Type B pancreatic cell (in vitro differentiated cells): ENCODE measurements at places on chromosomes 12 and 14.

- DNase-seq = no peak
Measured at GRCh38 chr14:66511849-66512248, 3.9 kb downstream of the GPHN start.

DNA sequence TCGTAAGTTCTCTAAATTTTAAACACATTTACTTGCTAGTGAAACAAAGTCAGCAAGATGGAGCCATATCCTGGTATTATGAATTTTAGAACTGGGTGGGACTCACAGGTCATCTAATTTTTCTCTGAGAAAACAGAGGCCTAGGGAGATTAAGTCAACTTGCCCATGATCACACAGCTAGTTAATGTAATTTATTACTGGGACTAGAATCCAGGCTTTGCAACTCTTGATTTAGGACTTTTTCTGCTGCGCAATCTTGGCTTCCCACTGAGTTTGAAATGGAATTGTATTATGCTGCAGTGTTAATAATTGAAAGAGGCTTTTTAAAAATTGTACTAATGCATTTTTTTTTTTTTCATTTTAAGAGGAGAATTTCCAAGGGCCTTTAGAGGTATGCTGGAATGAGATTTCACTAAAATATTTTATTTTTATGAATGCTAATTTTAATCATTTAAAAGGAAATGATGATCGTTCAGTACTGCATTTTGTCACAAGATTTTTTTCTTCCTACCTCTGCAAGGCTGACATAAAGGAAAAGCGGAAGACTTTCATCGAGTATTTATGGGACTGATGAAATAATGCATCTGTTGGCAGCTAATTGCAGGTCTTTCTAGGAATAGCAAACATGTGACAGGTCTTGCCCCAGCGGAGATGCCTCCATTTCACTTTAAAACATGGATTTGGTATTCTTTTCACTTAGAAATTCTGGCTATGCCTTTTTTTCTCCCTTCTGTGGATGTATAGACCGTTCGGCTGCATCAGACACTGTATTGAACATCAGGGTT, 9.6 kb downstream of the CRADD start:
- no peak for DNase-seq

DNA sequence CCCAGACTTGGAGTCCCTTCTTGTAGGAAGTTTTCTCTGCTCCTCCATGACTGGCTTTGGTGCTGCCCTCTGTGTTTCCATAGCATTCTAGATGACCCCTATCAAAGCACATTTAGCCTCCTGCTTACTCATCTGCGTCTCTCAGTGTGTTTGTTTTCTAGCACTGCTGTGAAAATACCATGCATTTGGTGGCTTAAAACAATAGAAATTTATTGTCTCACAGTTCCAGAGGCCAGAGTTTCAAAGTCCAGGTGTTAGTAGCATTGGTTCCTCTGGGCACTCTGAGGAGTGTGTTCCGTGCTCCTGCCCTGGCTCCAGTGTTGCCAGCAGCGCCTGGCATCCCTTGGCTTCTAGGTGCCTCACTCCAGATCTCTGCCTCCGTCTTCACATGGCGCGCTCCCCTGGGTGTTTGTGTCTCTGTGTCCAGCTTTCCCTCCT, 86.1 kb downstream of the CACNA1C start:
- DNase-seq = no peak

DNA sequence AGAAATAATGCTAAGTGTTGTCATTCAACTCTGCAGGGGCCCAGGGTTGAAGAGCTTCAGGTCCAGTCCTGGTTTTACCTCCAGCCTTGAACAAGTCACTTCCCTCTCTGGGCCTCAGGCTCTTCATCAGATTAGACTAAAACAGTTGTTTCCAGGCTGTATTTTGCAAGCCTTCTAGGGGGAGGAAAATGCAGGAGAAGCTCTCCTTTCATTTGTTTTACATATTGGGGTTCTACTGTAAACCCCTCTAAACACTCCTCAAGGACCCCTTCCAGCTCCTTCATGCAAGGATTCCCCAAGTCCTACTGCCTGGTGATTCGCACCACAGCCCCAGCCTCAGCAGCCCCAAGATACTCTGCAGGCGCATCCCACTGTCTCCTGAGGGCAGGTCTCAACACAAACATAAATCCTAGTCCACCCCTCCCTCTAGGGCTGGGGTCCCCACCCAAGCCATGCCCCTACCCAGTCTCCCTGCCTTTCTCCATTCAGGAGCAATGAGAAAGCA, 2.7 kb downstream of the SDR9C7 start:
- peak; percentile 49 for DNase-seq

GRCh38 chr14:98711453-98711852, 560.5 kb downstream of the BCL11B start:
- DNase-seq = no peak

DNA sequence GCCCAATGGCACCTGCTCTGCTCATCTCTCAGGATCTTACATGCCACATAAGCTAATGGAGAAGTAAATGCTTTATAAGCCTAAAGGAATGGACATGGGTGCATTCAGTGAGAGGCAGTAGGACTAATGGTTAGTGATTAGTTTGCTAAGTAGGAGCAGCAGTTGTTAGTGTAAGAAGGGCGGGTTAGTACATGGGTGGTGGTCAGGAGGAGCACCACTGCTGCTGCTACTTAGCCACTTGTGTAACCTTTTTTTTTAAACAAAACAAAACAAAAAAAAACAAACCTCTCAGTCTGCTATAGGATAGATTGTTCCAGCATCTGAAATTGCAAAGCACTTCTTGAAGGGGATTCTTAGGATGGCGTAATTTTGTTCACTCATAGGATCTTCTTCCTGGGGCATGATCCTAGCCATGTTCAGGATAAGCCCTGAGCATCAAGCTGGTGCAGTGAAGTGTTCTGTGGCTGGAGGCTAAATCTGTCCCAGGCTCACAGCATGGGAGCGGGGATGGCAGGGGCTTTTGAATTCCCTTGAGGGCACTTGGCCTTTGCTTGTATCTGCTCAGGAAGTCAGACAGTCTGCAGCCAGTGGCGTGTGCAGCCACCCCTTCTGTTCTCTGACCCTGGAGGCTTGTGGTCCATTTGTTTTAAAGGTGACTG, 63.6 kb downstream of the CHST11 start:
- DNase-seq = no peak

GRCh38 chr12:105198961-105199360, 37.0 kb downstream of the APPL2 start:
- no peak for DNase-seq

- DNase-seq = peak; percentile 77
Measured at GRCh38 chr14:103628221-103628683, 759 bp upstream of the KLC1 start.

DNA sequence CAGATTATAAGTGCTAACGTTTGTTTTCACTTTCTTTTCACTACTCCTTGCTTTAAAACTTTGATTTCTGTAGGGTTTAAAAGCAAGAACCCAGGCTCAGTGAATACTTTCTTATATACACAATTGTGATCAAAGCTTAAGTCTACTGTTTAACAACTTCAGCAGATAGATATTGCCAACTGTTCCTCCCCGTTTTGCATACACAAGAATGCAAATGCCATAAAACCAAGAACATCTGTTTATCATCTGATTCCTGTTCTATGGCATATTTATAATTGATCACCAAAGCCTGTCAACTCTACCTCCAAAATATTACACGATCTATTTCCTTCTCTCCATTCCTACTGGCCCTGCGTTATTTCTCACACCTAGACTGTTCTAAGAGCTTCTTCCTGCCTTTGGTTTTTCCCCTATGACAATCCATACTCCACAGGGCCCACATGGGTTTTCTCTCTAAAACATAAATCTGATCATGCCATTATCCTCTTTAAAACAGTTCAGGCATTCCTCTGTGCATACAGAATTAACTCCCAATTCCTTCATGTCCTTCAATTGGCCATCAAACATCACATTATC, 15.9 kb downstream of the MED13L start:
- DNase-seq = no peak

DNA sequence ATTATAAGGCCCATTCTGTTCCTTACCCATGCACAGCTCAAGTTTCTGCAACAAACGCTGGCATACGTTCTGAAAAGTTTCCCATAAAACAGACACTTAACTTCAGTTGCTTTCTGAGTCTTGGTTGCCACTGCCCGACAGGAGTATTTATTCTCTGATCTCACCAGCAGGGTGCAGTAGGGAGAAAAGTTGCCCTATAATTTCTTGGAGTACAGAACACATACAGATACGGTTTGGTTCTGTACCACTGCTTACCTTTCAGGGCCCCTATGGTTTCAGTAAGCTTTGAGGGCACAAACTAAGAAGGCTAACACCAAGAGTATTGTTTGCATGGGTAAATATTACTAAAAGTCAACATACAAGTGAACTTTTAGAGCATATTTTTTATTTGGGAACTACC, 77.9 kb downstream of the SPATA7 start:
- DNase-seq = no peak

DNA sequence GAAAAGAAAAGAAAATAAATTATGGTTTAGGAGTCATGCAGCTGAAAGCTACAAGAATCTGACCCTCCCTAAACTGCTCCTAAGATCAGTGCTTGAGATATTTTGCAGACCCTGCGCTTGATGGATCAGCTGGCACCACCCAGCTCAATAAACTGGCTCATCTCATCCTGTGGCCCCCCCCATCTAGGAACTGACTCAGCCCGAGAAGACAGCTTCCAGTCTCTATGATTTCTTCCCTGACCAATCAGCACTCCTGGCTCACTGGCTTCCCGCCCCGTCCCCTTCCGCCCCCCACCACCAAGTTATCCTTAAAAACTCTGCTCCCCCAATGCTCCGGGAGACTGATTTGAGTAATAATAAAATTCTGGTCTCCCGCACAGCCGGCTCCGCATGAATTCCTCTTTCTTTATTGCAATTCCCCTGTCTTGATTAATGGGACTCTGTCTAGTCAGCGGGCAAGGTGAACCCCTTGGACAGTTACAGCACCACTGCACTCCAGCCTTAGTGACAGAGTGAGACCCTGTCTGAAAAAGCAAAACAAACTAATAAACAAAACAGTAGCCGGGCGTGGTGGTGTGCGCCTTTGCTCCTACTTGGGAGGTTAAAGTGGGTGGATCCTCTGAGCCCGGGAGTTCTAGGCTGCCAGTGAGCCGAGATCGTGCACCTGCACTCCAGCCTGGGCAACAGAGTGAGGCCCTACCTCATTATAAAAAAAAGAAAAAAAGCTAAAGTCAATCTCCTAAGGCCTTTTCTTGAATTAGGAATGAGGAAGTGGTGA, 24.5 kb upstream of the SPTLC2 start:
- DNase-seq = no peak

DNA sequence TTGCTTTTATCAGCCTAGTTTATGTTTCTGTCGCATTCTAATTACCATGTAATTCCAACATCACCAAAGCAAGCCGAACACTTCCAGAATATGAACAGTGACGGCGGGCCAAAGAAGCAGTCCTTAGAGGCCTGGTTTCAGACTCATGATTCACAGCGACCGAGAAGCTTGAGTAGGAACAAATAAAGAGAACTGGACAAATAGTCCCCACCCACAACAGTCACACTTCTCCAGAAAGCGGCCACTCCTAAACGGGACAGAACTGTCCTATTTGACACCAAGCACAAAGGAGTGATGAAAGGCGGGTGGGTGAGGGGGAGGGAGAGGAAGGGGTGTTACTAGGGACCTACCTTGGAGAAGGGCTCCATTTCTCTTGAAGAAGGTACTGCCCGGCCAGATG, 136.4 kb downstream of the FOXN3 start:
- no peak for DNase-seq

GRCh38 chr12:60308366-60308991, 712.6 kb downstream of the SLC16A7 start:
- no peak for DNase-seq

DNA sequence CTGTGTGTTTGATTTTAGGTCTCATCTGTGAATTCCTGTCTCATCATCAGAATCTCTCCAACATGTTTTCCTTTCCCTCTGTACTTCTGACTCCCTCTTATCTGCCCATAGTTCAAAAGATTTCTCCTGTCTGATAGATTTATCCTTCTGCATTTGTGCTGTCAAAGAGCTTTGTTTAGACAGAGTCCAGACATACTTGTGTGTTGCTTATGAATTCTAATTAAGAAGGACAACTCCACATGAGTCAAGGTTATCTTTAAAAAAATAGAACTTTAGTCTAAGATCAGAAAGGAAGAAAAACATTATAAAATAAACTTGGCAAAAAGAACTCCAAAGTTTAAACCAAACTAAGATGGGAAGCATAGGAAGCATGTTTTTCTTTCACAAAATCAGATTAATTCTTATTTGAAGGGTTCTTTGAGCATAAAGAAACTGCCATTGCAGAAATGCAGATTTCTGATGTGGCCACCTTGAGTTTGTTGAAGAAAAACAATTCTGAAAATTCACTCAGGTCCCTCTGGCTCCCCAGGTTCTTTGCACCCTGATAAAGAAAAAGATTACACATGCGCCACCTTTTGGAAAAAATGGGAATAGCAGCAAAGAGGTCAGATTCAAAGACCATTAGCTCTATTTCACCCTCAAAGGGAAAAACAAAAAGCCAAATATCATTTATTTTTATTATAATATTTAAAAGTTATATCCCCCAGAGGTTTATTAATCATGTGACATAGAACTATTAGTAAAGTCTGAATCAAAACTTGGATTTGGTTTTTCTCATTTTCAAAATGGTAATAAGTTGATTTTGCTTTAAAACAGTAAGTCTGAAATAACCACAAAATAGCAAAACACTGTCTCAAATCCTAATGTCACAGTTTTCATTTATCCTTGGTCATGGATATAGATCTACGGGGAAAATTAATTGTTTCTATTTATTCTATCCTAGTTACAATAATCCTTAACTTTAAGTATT, 143.7 kb upstream of the DCN start:
- no peak for DNase-seq

GRCh38 chr14:23175823-23176222, 7.6 kb downstream of the SLC7A8 start:
- DNase-seq = no peak

DNA sequence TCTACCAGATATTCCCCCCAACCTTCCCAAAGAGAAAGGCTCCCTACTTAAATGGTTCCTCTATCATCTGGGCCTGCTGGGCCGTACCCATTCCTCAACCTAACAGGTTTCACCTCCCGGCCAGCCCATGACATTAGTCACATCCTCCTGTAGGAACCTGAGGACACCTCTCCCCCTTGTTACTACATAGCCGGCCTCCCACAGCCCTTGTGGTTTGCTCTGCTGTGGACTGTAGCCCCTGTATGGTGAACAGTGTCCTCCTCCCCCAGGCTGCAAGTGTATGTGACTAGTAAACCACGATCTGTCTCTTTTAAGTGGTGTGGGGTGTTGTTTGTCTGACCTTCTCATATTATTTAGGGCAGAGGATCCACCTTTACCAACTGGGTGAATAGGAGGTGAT, 371.7 kb downstream of the RGS6 start:
- no peak for DNase-seq

DNA sequence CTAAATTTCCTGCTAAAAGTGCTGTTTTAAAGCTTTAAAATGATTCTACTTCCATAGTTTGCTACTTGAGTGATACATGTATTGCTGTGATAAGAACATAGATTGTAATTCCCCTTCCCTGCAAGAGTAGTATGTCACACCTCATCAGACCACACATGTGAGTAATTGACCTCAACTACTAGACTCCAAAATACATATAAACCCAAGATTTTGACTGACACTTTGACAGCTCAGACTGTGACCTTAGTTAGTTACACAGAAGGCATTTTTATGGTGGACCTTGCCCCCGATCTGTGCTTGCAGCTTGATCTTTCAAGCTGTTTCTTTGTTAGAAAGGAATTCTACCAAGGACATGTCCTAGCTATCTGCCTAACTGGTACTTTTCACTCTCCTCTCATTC, 18.6 kb downstream of the APOBEC1 start:
- DNase-seq = no peak

GRCh38 chr12:123242116-123242904, 9.1 kb downstream of the MTRFR start:
- DNase-seq = no peak
